ENCODE measurements at places on chromosomes 3 and 15. TPM values are rescaled to one million over a fixed set of nuclear protein-coding genes. Genes with fewer than 3 reads are reported as not detected.

DNA sequence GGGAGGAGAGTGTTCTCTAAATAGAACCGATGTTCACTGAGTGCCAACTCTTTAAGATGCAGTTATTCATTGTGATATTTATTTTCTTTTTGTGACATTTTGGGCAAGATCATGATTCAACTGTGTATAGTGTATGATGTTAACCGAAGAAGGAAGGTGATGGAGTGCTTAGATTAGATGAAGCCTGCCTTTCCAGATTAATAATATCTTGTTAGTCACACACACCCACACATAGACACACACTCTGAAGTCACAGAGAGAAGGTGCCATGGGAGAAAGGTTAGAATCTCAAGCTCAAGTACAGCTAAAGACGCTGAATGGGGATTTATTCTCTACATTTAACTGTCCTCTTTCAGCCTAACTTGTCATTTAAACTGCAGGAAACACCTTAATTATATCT lies 77.0 kb downstream of the SLC9A9 start:
- DNase-seq: no peak

- DNase-seq: no peak
Measured at GRCh38 chr3:89847955-89848354, 740.5 kb downstream of the EPHA3 start.

GRCh38 chr3:150610785-150611184 lies 7.7 kb downstream of the SELENOT start:
- DNase-seq: no peak

GRCh38 chr3:143824735-143825385 lies 23.4 kb downstream of the SLC9A9 start:
- no peak for DNase-seq

DNA sequence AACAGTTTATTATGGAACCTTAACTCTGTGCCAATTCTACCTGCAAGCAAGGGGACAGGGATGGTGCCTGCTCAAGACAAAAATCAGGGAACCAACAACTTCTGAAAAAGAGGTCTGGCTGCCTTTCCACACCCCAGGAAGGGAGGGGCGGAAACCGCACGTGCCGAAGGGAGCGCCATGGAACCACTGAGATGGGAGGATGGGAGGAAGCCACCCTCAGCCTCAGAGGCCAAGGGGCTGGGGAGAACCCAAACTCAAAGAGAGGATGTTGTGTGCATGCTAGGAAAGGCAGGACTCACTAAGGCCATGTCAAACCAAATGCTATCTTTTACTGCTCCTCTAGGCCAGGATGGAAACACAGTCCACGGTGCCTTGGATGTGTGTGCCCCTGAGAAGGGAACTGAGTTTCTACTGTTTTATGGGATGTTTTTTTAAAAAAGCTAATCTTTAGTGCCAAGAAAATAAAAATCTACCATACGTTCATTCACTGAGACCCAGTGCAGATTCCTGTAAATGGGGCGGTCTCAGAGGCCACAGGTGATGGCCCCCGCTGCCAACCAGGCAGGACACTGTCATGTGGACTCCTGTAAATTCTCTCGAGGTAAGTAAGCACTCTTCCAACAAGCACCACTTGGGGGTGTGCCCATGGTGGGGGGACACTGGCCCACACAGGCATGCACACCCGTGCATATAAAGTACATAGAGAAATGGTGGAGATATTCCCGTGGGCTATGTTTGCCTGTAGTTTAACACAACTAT lies 20.5 kb downstream of the SRPRB start:
- DNase-seq: no peak

The IL17RE gene
- total RNA-seq: 0.45 TPM

The ANKUB1 gene
- total RNA-seq: not detected
